RWPE2 (cell line): ENCODE measurements at places on chromosomes 4 and X.

GRCh38 chrX:70353514-70353913, 63.6 kb downstream of the KIF4A start:
- no peak overlapping the region for H3K4me3 ChIP-seq
- no peak overlapping the region for H3K27ac ChIP-seq
- H3K4me1 ChIP-seq = no peaks in the 10 kb centered on the region
- H3K27me3 ChIP-seq = no peaks in the 10 kb centered on the region
- DNase-seq = no peak

DNA sequence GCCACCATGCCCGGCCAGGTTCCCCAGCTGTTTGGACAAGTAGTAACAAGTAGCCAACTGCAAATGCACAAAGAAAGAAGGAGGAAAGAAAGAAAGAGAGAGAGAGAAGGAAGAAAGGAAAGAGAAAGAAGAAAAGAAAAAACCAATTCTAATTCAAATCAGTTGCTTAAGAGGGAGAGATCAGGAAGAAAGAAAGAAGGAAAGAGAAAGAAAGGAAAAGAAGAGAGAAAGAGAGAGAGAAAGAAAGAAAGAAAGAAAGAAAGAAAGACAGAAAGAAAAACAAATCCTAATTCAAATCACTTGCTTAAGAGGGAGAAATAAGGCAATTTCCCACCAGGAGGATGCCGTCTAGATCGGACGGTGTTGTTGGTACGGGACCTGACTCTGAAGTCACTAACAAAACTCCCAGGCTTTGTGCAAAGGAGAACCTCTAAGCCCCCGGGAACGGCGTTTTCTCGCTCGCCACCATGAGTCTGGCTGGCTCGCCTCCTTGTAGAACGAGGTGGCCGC, 95.5 kb upstream of the PPP2R3B start:
- no peak overlapping the region for H3K4me3 ChIP-seq
- DNase-seq = peak; percentile 43
- H3K27me3 ChIP-seq = no peaks in the 10 kb centered on the region
- H3K4me1 ChIP-seq = no peaks in the 10 kb centered on the region
- no peaks in the 10 kb centered on the region for H3K36me3 ChIP-seq

GRCh38 chr4:38930707-38931106, 63.1 kb downstream of the FAM114A1 start:
- no peaks in the 10 kb centered on the region for H3K4me1 ChIP-seq
- H3K36me3 ChIP-seq = peaks cover 83% of the 10 kb centered on the region
- no peaks in the 10 kb centered on the region for H3K27me3 ChIP-seq
- H3K4me3 ChIP-seq = no peak overlapping the region
- no peak for DNase-seq

DNA sequence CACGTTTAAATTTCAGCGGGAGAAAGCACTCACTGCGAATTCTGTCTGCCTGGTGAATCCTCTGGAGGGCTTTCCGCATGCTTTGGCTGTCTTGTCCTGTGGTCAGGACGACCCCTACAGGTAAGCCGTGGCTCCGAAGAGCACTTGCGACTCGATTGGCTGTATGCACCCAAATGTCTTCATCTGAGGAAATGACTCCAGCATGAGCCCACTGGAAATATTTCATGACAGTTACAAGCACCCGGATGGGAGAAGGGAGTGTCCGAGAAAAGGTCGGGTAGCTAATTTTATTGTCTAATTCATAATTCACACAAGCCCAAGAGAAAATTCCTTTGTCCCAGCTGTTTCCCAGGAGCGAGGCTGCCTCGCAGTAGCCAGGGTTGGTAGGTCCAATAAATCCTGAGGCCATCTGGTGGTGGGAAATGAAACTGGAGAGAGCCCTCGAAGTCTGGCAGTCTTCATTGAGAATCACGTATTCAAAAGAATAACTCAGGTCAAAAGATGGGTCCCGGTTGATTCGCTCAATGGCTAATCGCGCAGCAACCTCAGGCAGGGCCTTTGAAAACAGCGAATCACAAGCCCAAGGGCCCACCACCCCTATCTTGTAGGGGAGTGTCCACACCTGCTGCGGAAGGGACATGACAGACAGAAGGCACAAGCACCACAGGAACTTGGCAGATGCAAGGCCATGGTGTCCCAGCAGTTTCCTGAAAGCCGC, 6.6 kb downstream of the GUCY2F start:
- H3K27me3 ChIP-seq = no peaks in the 10 kb centered on the region
- DNase-seq = no peak
- H3K4me3 ChIP-seq = no peak overlapping the region

- H3K27me3 ChIP-seq = no peaks in the 10 kb centered on the region
- no peaks in the 10 kb centered on the region for H3K4me1 ChIP-seq
- H3K4me3 ChIP-seq = no peak overlapping the region
- DNase-seq = no peak
Observed at GRCh38 chr4:16056681-16057385, 27.0 kb downstream of the PROM1 start.

- H3K4me3 ChIP-seq = no peak overlapping the region
- H3K36me3 ChIP-seq = no peaks in the 10 kb centered on the region
- no peak for DNase-seq
- peak overlapping the region; percentile 28 for H3K27ac ChIP-seq
Observed at GRCh38 chrX:17077361-17077760, 130.9 kb downstream of the REPS2 start.

DNA sequence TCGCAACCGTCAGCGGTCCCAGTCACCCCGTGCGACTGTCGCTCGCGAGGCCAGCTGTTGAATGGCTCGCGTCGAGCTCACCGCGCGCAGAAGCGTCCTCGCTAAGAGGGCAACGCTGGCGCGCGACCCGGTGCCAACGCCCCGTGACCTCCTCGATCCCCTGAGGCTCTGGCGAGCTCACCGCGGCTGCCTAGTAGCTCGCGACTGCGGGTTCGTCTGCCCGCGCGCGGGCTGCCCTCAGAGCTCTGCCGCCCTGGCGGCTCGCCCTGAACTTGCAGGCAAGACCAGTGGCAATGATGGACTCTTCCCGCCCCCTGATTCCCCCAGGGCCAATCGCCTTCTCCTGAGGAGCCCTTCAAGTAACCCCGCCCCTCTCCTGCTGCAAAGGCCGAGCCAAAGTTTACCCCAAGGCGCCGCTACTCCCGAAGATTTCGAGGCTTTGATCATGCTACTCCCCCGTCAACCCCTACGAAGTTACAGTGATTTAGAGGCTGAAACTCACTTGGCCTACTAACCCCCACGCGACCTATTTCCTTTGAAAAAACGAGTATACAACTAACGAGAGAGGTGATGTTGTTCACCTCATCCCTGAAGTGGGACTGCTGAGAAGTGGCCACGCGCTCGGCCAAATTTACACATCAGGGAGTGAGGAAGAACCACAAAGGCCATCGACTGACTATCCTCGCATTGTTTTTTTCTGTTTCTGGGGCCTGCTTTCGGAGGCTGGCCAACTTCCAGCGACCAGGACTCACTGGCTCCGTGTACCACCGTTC, 37.5 kb downstream of the PGRMC1 start:
- no peaks in the 10 kb centered on the region for H3K36me3 ChIP-seq
- no peak overlapping the region for H3K27ac ChIP-seq
- H3K4me1 ChIP-seq = no peaks in the 10 kb centered on the region
- H3K4me3 ChIP-seq = no peak overlapping the region
- H3K27me3 ChIP-seq = no peaks in the 10 kb centered on the region

- H3K4me3 ChIP-seq = no peak overlapping the region
- H3K27ac ChIP-seq = no peak overlapping the region
- no peak for DNase-seq
- H3K27me3 ChIP-seq = no peaks in the 10 kb centered on the region
- no peaks in the 10 kb centered on the region for H3K36me3 ChIP-seq
Observed at GRCh38 chr4:174674305-174674840, 152.1 kb upstream of the HPGD start.

DNA sequence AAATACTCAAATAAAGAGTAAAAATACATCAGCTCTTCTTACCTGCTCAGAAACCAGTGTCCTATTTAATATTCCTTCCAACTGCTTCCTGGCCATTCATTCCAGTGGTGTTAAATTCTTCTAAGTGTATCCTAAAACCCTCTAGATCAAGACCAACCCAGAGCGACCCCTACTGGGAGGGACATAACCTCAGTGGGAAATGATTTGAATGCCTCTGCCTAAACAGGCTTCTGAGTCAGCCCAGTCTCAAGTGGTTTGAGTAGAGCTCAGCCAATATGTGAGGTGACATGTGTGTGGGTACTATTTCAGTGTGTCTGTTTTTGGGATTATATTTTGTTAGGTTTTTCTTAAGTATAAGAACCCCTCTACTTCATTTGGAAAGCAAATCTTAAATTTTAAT, 133.6 kb upstream of the ARHGEF9 start:
- no peak overlapping the region for H3K27ac ChIP-seq
- no peaks in the 10 kb centered on the region for H3K4me1 ChIP-seq
- no peak for DNase-seq
- no peaks in the 10 kb centered on the region for H3K36me3 ChIP-seq
- H3K4me3 ChIP-seq = no peak overlapping the region

- H3K4me1 ChIP-seq = no peaks in the 10 kb centered on the region
- no peak overlapping the region for H3K27ac ChIP-seq
- no peak overlapping the region for H3K4me3 ChIP-seq
Observed at GRCh38 chrX:110853610-110854009, 58.0 kb upstream of the CHRDL1 start.

DNA sequence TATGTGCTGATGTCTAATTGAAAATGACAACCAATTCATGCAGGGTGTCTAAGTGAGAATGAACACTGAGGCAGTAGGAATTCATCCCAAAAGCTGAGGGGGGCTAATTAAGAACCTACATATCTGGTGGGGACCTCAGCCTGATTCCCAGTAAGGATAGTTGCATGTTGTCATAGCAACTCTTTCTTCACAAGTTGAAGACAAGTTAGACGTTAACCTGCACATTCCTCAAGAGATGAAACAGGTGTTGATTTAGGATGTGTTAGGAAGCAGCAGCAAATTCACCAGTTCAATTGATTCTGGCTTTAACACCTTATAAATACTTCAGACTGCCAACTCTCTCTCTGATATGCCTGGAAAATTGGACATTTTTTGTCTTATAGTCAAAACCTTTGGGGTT, 7.3 kb downstream of the FNIP2 start:
- H3K27me3 ChIP-seq = no peaks in the 10 kb centered on the region
- no peak overlapping the region for H3K27ac ChIP-seq
- no peak for DNase-seq
- peaks cover 27% of the 10 kb centered on the region for H3K4me1 ChIP-seq
- no peaks in the 10 kb centered on the region for H3K36me3 ChIP-seq

GRCh38 chrX:33190016-33190415, 21.3 kb downstream of the DMD start:
- H3K36me3 ChIP-seq = no peaks in the 10 kb centered on the region
- no peaks in the 10 kb centered on the region for H3K4me1 ChIP-seq
- H3K27me3 ChIP-seq = no peaks in the 10 kb centered on the region
- no peak overlapping the region for H3K27ac ChIP-seq

GRCh38 chr4:109022961-109023360, 260.1 kb upstream of the ETNPPL start:
- H3K4me1 ChIP-seq = peaks cover 4% of the 10 kb centered on the region
- no peak overlapping the region for H3K27ac ChIP-seq
- no peaks in the 10 kb centered on the region for H3K27me3 ChIP-seq
- DNase-seq = no peak
